RWPE2 (cell line): ENCODE measurements at places on chromosomes 3 and 15.

DNA sequence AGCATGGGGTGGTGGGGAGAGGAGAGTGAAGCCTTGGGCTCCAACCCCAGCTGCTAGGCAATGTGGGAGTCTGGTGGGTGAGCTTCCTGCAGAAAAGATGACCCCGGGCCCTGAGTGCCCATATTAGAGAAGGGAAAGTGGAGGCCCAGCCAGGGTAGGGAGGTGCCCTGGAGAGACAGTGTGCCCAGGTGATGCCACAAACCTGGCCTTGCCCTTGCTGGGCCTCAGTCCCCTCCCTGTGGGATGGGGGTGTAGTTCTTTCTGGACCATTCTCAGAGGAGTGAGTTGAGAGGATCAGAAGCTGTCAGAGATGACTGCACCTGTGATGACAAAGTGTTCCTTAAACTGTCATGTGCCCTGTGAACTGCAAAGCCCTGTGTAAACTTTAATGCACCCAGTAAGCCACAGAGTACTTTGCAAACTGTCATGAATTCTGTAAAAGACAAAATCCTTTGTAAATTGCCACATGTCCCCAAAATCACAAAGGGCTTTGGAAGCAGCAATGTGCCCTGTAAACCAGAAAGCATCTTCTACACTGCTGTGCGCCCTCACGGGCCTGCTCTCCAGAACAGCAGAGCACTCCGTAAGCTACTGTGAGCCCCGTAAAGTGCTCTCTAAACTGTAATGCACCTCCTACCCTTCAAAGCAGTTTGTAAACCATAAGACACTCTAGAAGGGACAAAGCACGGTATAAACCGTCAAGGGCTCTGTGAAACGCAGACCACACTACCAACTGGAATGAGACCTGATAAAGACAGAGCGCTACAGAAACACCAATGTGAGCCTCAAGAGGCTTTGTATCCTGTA, 51.3 kb upstream of the FGD5 start:
- DNase-seq, result no peak

GRCh38 chr15:94274745-94275144, 43.4 kb downstream of the MCTP2 start:
- DNase-seq, result no peak

GRCh38 chr3:67083277-67083676, 85.2 kb downstream of the KBTBD8 start:
- DNase-seq, result no peak

- DNase-seq, result no peak
Measured at GRCh38 chr3:182023843-182024242, 312.1 kb downstream of the SOX2 start.

GRCh38 chr3:150407051-150407807, 869 bp upstream of the TSC22D2 start:
- no peak for DNase-seq

GRCh38 chr15:90358124-90359033, 6.3 kb downstream of the ZNF774 start:
- no peak for DNase-seq
